ENCODE measurements at places on chromosomes 16 and 17.

- DNase-seq = no peak
Measured at GRCh38 chr16:74264811-74265210, 31.8 kb upstream of the PSMD7 start.

- no peak for DNase-seq
Measured at GRCh38 chr16:119295-119694, 19.2 kb downstream of the NPRL3 start.

GRCh38 chr17:71869841-71870545 lies 250.8 kb upstream of the SOX9 start:
- no peak for DNase-seq

GRCh38 chr17:47896672-47897490 lies 845 bp downstream of the SP2 start:
- DNase-seq = no peak

DNA sequence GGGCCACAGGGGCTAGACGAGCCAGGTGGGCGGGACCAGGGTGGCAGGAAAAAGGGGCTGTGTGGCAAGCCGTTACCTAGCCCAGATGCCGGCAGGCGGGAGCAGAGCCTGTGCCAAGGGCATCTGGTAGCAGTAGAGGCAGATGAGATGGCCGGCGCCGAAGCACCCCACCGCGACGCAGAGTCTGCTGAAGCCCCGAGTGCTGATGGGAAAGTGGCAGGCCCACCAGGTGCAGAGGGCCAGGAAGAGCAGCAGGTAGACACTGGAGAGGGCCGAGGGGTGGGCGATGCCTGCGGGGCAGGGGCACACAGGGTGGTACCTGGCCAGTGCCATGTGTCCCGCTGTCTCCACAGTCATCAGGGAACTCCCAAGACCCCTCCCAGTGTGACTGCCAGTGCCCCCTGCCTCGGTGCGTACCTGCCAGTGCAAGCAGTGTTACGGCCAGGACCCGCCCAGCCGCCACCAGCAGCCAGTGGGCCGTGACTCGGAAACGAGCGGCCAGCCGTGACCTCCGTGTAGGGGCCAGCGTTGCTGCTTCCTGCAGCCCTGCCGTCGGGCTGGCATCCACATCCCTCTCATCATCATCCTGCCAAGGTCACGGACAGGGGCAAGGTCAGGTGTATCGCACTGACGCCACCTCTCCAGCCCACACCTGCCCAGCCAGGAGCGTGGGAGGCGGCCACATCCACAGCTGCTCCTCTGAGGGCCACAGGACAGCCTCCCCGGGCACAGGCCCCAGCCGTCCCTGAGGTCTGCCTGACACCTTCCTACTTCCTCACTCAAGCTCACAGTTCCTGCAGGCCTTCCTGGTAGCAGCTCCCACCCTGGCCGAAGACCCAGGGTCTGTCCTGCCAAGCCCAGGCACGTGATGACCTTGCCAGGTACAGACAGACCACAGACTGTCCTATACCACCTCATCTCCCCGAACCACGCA lies 32.1 kb downstream of the CTU2 start:
- no peak for DNase-seq

- no peak for DNase-seq
Measured at GRCh38 chr16:87291944-87292343, 25.2 kb downstream of the C16orf95 start.

DNA sequence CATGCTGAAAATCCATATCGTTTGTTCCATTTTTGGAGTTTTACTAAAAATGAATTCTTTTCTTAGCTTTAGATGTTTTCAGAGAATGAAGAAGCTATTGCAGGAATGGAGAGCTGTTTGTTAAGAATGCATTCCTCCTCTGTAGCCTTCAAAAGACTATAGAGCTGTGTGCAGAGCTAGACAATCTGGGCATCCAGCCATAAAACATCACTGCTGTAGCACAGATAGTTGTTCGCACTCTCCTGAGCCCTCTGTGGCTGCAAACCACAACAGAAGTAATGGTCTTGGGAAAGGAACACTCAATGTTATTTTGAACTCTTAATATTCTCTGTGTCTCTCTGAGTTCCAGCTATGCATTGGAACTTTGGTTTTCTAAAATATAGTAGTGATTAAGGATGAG lies 4.9 kb downstream of the TNRC6C start:
- peak; percentile 85 for DNase-seq

DNA sequence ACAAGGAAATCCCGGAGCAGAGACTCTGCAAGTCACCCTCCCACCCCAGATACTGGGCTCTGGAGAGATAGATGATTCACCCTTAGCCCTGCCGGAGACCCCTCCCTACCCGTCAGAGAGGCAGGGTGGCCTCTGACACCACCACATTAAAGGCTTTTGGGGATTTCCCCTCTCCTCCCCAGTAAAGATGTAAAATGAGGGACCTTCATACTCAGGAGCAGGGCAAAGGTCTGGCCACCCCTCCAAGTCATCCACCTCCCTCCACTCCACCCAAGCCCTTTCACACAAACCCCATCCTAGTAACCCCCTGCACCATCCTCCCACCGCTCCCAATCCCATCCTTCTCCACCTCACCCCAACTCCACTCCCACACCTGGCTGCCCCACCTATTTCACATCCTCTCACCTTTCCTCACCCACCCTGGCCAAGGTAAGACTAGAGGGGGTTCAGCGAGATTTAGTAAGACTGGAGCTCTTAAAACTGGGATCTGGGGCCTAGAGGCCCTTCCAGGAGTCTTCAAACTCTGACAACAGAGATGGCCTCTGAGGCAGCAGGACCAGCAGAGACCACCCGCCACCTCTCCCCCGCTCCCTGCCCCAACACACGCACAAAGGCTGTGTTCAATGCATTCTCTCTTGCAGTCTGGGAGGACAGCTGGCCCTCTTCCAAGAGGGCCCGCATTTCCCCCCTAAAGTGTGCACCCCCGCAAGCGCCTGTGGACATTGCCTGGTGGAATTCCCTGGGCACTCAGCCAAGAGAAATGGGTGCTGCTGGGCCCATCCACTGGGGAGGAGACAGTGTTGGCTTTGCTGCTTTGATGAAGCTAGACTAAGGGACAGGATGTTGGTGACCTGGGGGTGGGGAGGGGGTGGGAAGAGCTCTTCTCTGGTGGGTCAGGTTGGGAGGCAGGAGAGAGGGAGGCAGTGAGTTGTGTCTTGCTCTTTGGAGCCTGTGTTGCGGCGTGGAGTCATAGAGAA lies 1.1 kb downstream of the ABAT start:
- DNase-seq = no peak

DNA sequence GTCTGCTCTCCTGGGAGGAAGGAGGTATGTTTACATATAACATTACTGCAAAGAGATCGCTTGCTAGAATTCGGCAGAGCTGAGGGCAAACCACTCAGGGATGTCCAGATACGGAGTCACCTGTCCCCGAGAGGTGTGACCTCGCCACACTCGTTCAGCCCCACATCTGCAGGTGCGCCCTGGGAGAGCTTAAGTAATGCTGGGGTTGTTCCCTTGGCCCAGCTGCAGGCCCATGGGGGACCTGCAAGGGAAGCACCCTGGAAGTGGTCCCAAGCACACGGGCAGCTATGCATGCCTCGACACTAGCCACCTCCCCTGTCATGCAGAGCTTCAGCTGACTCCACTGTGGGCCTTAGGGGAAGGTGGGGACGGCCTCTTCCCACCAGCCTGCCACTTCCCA lies 22.2 kb downstream of the USP22 start:
- DNase-seq = no peak

DNA sequence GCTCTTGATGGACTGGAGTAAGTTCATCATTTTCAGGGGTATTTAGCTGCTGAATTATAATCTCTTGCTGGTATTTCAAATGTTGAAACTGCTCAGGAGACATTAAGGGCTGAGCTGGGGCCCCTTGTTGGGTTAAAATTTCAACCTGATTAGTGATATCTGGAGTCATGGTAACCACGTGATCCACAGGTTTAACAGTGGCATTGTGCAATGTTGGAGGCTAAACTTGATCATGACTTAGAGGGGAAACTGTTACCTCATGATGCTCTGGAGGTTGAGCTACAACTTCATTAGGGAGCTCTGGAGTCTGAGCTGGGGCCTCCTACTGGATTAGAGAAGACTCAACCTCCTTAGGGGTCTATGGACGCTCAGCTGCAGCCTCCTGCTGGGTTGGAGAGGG lies 17.2 kb upstream of the MPP2 start:
- DNase-seq = no peak

GRCh38 chr16:81590714-81591544 lies 146.3 kb downstream of the CMIP start:
- DNase-seq = no peak

GRCh38 chr16:20401475-20402016 lies 3.0 kb downstream of the PDILT start:
- no peak for DNase-seq

GRCh38 chr16:86665319-86665675 lies 86.9 kb downstream of the FOXL1 start:
- no peak for DNase-seq

DNA sequence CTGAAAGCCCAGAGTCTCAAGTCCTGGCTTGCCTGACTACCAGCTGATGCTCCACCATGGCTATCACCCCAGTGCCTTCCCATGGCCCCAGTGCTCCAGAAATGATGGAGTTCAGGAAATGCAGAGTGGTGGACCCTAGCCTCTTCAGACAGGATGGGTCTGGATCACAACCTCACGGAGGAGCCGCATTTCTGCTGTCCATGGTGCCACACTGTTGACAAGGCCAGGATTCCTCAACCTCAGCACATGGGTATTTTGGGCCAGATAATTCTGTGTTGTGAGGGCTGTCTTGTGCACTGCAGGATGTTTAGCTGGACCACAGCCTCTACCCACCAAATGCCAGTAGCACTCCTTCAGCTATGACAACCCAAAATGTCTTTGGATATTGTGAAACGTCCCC lies 6.7 kb upstream of the CRHR1 start:
- no peak for DNase-seq

DNA sequence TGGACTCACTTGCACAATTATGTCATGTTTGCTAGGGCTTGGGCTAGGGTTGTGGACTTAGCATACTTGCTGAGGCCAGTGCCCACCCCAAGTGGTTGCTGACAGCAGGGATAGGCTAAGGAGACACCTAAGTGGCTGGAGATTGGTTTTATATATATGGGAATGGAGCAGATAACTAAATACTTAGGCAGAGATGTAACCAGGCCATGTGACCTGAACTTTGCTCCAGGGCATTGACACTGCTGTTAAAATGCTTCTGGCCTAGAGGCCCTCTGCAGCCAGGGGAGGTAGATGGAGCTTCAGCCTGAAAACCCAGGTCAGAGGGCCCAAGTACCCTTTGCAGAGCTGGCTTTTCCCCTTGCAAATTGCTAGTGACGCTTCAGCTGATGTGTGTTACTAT lies 1.4 kb upstream of the ITGB3 start:
- DNase-seq = no peak

- no peak for DNase-seq
Measured at GRCh38 chr16:66434619-66435430, 7.7 kb downstream of the BEAN1 start.

GRCh38 chr17:7632492-7632894 lies 2.6 kb downstream of the SHBG start:
- DNase-seq = peak; percentile 25

DNA sequence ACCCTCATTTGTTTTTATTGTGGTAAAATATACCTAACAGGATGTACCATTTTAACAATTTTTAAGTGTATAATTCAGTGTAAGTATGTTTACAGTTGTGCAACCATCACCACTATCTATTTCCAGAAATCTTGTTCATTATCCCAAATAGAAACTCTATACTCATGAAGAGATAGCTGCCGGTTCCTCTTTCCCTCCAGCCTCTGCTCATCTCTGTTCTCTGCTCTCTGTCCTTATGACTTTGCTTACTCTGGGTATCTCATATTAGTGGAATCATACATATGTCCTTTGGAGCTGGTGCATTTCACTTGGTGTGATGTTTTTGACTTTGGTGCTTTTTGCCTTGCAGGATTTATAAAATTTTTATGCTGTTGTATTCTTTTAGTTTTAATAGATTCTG lies 19.4 kb downstream of the CYLD start:
- DNase-seq = no peak

GRCh38 chr16:28592979-28593553 lies 3.8 kb downstream of the SULT1A2 start:
- DNase-seq = no peak

DNA sequence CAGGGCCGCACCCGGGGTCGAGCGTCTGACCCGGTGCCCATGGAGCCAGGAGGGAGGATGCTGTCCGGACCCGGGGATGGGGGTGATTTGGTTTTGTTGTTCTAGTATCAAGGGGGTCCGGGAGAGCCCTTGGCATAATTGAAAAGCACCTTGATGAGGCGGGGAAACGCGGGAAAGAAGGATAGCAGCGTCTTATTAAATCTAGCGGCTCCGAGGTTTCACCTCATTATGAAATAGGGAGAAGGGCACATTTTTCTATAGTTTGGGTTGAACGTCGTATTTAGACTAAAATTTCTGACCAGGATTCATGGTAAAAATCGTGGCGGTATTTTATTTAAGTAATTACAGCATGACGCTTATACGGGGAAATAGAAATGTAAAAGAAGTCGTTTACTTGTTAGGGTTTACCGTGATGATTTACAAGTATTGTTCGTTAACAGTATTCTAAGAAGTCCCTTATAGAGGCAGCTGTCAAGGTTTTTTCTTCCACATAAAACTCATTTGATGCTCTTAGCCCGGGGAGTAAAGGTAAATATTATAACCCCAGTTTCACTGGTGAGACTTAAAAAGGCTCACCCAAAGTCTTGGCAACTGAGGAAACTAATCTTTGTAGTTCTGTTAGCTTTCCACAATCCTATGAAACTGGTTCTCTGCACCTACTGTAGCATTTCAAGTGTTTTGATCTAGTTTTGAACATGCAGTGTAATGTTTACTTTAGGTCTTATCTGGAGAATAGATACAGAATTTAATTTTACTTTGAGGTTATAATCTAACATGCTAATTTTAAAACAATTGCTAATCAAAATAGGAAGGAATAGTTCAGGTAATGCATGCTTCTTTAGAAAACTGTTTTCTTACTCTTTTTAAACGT lies 756 bp downstream of the LUC7L3 start:
- DNase-seq = peak; percentile 25

DNA sequence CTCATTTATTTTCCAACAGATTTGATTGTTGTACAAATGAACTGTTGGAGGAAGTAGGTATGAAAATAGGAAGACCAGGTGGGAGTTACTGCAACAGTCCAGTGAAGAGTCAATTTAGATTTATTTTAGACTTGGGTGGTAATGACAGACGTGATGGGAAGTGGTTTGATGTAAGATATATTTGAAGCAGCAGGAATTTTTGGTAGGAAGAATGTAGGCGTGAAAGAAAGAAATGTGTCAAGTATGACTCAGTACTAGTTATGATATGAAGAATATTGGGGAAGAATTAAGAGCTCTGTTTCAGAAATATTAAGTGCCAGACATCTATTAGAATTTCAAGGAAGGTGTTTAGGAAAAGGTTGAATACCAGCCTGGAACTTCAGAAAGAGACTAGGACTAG lies 247.9 kb upstream of the AXIN2 start:
- no peak for DNase-seq

Measured in naive thymus-derived CD4-positive, alpha-beta T cell (primary cell).